ENCODE measurements at places on chromosomes 2 and 18. TPM values are rescaled to one million over a fixed set of nuclear protein-coding genes. Genes with fewer than 3 reads are reported as not detected.
A peak's percentile ranks its signal among the peaks of the same experiment; 100 is the strongest.

- H3K27ac ChIP-seq, result no peak overlapping the region
- DNase-seq, result no peak
- H3K4me1 ChIP-seq, result peaks cover 9% of the 10 kb centered on the region
- H3K27me3 ChIP-seq, result no peaks in the 10 kb centered on the region
Measured at GRCh38 chr18:61595615-61596251, 262.5 kb downstream of the CDH20 start.

GRCh38 chr2:225842939-225843338 lies 443.4 kb downstream of the NYAP2 start:
- H3K4me3 ChIP-seq, result no peak overlapping the region
- H3K36me3 ChIP-seq, result no peaks in the 10 kb centered on the region
- H3K27me3 ChIP-seq, result no peaks in the 10 kb centered on the region

The COLEC11 gene
- total RNA-seq, result not detected

DNA sequence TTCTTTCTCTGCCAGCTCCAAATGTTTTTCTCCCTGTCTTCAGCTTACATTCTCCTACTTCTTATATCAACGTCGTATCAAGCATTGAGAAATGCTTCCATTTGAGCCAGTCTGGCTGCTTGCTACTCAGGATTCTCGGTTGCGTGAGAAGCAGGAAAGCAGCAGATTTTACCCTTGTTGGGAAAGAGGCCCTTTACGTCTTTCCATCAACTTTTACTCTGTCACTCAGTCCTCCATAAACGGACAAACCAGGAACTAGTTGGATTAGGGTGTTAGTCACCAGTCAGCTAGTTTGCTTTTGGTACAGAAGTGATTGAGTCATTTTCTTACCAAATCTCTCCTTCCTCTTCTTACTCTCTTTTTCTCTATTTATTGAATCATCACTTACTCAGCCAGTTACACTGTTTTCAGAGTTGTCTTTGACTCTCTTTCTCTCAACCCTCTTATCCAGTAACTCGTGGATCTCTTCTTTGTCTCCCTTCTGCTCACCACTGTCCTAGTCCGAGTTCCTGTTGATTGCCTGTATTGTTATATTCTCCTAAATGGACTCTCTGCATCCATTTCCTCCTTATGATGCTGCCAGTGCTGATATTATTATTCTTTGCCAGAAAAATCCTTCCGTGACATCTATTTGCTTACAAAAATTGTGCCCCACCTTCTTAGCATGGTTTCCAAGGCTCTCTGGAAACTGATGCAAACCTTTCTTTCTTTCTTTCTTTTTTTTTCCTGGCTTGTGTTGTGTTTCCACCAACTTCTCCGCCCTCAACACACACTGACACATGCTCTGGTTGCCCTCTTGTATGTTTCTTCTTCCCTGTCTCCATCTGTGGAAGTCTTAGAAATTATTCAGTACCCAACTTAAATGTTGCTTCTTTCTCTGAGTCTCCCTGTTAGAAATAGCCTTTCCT lies 61.5 kb downstream of the VRK2 start:
- H3K27ac ChIP-seq, result peak overlapping the region; percentile 61
- peaks cover 28% of the 10 kb centered on the region for H3K4me1 ChIP-seq
- peak; percentile 68 for DNase-seq
- peak overlapping the region; percentile 8 for H3K4me3 ChIP-seq
- H3K36me3 ChIP-seq, result no peaks in the 10 kb centered on the region
- H3K27me3 ChIP-seq, result no peaks in the 10 kb centered on the region

- H3K27ac ChIP-seq, result peak overlapping the region; percentile 82
- peak; percentile 70 for DNase-seq
- H3K36me3 ChIP-seq, result no peaks in the 10 kb centered on the region
- H3K4me1 ChIP-seq, result peaks cover 23% of the 10 kb centered on the region
- no peak overlapping the region for H3K4me3 ChIP-seq
Measured at GRCh38 chr2:189347540-189347939, 93.7 kb upstream of the WDR75 start.

- no peaks in the 10 kb centered on the region for H3K27me3 ChIP-seq
- H3K36me3 ChIP-seq, result no peaks in the 10 kb centered on the region
- no peak overlapping the region for H3K4me3 ChIP-seq
- H3K27ac ChIP-seq, result no peak overlapping the region
- H3K4me1 ChIP-seq, result peaks cover 10% of the 10 kb centered on the region
Measured at GRCh38 chr18:74528478-74528877, 5.8 kb upstream of the CNDP1 start.

The WNT6 gene
- total RNA-seq, result not detected

GRCh38 chr2:209556354-209556961 lies 132.6 kb downstream of the MAP2 start:
- H3K4me3 ChIP-seq, result no peak overlapping the region
- H3K36me3 ChIP-seq, result no peaks in the 10 kb centered on the region
- no peaks in the 10 kb centered on the region for H3K27me3 ChIP-seq
- H3K4me1 ChIP-seq, result no peaks in the 10 kb centered on the region
- no peak overlapping the region for H3K27ac ChIP-seq

DNA sequence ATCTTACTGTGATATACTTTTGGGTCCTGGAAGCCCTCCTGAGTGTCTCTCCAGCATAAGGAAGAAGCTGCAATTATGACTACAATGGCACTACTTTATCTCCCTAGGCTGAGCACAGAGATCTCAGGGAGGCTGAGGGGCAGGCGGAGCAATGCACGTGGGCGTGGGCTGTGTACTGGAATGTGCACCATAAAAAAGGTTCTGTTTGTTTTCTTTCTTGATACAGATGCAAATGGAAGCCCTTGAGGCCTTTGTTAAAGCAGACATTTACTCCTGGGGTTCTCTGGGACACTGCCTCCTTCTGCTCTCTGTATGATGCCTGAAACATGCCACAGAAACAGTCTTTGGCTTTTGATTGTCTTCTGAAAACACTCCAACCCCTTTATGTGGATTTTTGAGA lies 79.1 kb upstream of the DLX2 start:
- H3K4me3 ChIP-seq, result no peak overlapping the region
- peaks cover 28% of the 10 kb centered on the region for H3K4me1 ChIP-seq
- H3K27me3 ChIP-seq, result no peaks in the 10 kb centered on the region
- no peaks in the 10 kb centered on the region for H3K36me3 ChIP-seq
- no peak overlapping the region for H3K27ac ChIP-seq
- DNase-seq, result peak; percentile 29

The ANKRD62 gene
- total RNA-seq, result not detected

- no peak overlapping the region for H3K27ac ChIP-seq
- H3K36me3 ChIP-seq, result no peaks in the 10 kb centered on the region
- H3K4me3 ChIP-seq, result no peak overlapping the region
- DNase-seq, result no peak
Measured at GRCh38 chr2:29487967-29488555, 372.8 kb downstream of the CLIP4 start.

The CDKL4 gene
- 0.34 TPM for total RNA-seq

DNA sequence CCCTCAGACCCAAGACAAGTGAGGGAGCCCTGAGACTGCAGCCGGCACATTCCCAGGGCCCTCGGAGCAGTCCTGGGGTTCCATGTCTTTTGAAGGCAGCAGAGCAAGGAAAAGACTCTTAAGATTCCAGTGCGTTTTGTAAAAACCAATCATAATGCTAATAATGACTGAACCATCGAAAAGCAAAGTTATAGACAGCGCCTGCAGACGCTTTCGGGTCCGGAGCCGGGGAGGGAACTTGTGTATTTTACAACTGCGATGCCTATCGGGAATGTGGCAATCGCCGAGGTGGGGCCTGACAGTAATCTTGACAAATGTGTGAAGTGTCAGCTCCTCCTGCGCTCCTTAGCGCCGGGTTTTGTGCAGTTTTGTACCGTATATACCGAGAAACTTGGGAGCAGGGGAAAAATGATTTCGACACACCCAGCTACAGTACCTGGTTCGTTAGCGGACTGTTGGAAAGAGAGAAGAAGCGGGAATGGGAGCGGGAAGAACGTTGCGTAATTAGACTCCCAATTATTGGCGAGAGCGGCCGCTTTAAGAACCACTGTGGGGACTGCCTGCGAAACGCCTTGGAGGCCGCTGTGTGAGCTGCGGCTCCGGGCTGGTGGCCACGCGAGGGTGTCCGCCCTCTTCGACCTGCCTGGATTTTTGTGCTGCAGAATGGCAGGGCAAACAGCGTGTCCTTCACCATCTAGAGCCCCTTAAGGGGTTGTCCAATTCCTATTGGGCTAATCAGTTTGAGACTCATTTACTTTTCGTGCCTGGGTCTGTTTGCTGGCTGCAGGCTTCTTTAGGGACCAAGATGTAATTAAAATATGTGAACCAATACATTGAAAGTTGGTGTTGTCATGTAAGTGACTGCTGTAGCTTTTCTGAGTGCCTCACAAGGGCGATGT lies 2.4 kb downstream of the EPAS1 start:
- no peaks in the 10 kb centered on the region for H3K27me3 ChIP-seq
- DNase-seq, result no peak
- no peak overlapping the region for H3K27ac ChIP-seq
- peak overlapping the region; percentile 72 for H3K4me3 ChIP-seq

DNA sequence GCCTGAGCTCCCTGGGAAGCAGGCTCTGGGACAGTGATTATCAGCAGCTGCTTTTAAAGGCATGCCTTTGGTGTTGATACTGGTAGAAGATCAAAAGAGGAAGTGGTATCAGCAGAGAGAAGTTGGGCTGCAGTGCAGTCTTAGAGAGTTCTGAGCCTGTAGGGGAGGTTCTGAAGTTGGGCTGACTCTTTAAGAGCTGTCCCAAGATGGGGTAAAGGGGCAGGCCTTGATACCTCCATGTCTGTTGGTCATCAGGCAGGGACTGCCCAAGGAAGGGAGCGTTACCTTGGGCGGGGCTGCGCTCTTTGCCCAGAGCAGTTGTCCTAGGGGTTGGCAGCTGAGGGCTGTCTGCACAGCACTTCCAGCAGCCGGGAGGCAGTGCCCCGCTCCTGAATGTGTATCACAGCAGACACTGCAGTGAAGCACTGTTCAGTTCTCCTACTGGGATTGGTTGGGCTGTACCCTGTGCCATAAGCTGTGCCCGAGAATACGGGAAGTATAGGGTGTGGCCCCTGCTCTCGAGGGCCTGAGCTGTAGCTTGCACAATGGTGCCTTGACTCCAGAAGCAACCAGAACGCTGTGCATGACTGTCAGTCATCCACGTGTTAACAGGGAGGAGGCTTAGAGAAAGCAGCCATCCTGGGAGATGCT lies 177.0 kb downstream of the CTIF start:
- no peaks in the 10 kb centered on the region for H3K27me3 ChIP-seq
- peaks cover 25% of the 10 kb centered on the region for H3K4me1 ChIP-seq
- DNase-seq, result no peak

The CABLES1 gene
- 3.2 TPM for total RNA-seq

The FAP gene
- 21.1 TPM for total RNA-seq

- no peaks in the 10 kb centered on the region for H3K4me1 ChIP-seq
- H3K27me3 ChIP-seq, result peaks cover 3% of the 10 kb centered on the region
- H3K27ac ChIP-seq, result no peak overlapping the region
- H3K4me3 ChIP-seq, result no peak overlapping the region
Measured at GRCh38 chr18:49976795-49977560, 163.6 kb upstream of the ACAA2 start.

The SIGLEC15 gene
- 0.06 TPM for total RNA-seq

DNA sequence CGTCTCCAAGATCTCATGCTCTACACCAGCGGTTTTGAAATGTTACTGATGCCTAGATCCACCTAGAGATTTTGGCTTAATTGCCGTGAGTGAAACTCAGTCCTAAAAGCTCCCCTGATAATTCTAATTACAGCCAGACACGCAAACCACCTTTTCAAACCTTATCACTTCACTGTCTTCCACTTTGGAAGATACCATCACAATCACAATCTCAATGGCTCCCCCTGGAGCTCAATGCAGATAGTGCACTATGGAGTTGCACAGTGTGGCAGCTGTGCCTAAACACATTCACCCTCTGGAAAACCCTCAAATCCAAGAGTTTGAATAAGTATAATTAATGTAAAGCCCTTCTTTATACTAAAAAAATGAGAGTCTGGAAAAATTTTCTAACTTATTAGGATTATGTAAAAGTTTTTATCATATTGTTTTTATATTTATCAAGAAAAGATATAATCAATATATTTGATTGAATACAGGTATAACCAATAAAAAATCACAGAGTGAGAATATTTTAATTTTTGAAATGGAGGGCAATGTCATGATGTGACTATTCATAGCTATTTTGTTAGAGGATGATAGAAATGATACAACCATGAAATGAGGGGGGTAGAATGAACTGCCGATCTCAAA lies 102.9 kb upstream of the SLC8A1 start:
- H3K4me1 ChIP-seq, result no peaks in the 10 kb centered on the region
- 0 out of 2 replicates have a peak, but pooled peaks cover 3% of the 10 kb centered on the region for H3K27me3 ChIP-seq
- H3K27ac ChIP-seq, result no peak overlapping the region
- no peaks in the 10 kb centered on the region for H3K36me3 ChIP-seq
- H3K4me3 ChIP-seq, result no peak overlapping the region

- no peaks in the 10 kb centered on the region for H3K36me3 ChIP-seq
- H3K4me1 ChIP-seq, result no peaks in the 10 kb centered on the region
- no peak overlapping the region for H3K4me3 ChIP-seq
- no peaks in the 10 kb centered on the region for H3K27me3 ChIP-seq
- H3K27ac ChIP-seq, result no peak overlapping the region
Measured at GRCh38 chr2:75174981-75175380, 24.3 kb downstream of the TACR1 start.

The ECEL1 gene
- total RNA-seq, result not detected

The CD8A gene
- total RNA-seq, result not detected

The GPR75 gene
- 2.3 TPM for total RNA-seq

DNA sequence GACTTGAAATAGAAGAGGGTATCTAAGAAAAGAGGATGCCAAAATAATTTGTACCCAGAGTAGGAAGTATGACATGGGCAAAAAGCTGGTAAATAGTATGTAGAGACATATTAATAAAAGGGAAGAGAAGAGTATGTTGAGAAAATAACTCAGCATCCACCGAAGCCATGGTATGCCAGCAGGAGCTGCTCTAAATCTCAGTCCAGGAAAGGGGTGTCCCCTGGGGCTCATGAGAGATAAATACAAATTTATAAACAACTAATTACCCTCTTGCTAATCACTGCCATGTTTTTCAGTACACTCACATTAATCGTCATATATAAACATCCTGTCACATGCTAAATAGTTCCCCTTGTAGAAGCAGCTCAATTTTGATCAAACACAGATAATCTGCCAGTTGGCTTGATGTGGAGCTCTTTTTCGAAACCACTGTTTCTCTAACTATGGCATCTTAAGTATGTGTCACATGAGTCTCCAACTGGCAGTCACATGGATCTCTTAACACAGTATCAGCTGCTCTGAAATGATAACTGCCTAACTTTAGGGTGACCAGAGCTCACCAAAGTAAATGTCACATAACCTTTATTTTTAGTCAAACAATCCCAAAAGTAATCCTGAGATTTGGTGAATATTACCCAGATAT lies 31.9 kb downstream of the EXOC6B start:
- peak overlapping the region; percentile 32 for H3K27ac ChIP-seq
- peaks cover 16% of the 10 kb centered on the region for H3K4me1 ChIP-seq
- H3K4me3 ChIP-seq, result no peak overlapping the region
- H3K36me3 ChIP-seq, result no peaks in the 10 kb centered on the region

The ELOA2 gene
- total RNA-seq, result not detected
